ENCODE measurements at places on chromosomes 13 and 19.

DNA sequence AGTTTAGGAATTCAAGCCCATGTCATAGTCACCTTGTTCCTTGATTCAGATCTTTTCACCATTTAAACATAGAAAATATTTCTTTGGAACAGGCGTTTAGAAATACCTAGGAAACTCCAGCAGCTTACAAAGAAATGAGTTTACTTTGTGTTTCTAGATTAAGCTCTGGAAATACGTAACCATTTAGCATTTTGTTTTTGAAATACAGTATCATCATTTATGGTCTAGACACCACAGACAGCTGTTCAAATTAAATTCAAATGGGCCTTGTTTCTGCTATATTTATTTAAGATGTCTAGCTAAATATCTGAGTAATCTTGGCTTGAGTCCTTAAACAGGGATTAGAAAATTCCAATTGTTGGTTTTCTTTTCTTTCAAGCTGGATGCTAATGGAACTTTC lies 228.5 kb downstream of the NDFIP2 start:
- no peak for DNase-seq

DNA sequence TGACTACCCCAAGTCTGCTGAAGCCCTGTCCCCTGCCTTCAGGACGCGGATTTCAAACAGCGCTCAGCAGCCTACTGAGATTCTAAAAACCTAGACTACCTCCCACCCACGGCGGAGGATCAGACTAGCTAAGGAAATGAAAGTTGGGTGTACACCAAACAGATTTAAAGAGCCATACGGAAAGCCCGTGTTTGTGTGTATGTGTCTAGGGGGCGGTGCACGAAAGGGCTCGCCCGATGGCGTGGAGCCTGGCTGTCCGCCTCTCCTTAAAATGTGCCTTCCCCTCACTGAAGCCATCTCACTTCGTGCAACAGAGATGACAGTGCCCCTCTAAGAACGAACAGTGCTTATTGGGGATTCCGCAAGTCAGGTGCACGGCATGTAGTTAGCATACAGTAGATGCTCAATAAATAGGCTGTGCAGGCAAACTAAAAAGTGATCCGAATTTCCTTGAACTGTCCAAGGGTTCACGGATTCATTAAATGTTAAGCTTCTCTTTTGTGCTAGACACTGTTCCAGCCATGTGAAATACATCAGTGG lies 639 bp downstream of the LENG1 start:
- DNase-seq: no peak

DNA sequence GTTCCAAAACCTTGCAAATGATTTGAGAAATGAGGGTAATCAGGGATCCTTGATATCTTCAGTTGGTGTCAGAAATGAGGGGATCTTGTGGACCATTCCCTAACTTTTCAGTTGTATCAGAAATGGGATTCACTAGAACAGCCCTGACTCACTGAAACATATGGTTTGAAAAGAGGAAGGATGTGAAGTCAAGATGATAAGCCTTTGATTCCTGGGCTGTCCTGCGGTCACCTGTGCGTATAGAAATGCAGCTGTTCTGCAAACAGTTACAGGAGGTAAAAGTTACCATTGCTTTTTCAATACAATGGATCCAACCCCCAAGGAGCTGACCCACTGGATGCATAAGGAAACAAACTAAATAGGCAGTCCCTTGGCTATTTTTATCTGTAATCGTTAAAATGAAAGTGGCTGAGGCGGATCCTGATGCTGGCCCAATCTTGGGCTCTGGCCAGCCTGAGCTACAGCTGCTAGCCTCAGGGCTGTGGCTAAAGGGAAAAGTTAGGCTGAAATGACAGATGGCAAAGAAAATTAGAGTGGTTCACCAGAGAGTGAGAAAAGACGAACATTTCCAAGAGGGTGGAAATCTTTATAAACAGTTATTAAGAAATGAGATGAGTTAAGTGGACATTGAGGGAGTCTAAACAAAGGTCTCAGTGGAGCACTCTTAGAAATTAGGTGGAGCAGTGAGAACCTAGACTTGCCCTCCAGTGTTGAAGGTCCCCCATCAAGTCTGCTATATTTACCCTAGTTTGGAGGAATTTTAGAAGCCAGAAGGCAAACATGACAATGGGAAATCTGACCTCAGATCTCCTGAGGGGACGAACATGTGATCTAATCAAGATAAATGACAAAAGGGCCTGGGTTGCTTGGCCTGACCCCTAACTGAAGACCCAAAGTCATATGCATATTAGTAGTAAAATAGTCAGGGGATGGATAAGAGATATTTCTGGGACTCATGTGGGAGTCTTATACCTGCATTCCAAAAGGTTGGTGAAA lies 7.6 kb downstream of the SIGLECL1 start:
- DNase-seq: no peak

GRCh38 chr19:16160943-16161560 lies 12.3 kb downstream of the CIB3 start:
- DNase-seq: no peak

GRCh38 chr13:107203146-107203847 lies 635.4 kb upstream of the ARGLU1 start:
- no peak for DNase-seq

GRCh38 chr13:74256969-74257368 lies 122.8 kb upstream of the KLF12 start:
- no peak for DNase-seq

DNA sequence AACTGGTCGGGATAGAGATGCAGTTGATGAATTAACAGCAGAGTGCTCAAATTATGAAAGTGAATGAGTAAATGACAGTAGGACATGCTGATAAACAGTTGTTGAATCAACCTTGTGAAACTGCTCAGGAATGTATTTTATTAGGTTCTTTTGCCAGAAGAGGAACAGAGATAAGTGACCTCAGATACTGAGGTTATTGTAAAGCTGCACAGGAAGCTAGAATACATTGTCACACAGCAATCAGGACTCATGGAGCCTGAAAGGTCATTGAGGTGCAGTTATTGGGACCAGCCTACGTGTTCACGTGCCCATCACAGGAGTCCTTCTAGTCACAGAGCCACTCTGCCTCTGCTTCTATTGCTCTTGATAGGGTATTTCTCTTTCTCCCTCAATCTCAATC lies 47.5 kb upstream of the MED4 start:
- no peak for DNase-seq

DNA sequence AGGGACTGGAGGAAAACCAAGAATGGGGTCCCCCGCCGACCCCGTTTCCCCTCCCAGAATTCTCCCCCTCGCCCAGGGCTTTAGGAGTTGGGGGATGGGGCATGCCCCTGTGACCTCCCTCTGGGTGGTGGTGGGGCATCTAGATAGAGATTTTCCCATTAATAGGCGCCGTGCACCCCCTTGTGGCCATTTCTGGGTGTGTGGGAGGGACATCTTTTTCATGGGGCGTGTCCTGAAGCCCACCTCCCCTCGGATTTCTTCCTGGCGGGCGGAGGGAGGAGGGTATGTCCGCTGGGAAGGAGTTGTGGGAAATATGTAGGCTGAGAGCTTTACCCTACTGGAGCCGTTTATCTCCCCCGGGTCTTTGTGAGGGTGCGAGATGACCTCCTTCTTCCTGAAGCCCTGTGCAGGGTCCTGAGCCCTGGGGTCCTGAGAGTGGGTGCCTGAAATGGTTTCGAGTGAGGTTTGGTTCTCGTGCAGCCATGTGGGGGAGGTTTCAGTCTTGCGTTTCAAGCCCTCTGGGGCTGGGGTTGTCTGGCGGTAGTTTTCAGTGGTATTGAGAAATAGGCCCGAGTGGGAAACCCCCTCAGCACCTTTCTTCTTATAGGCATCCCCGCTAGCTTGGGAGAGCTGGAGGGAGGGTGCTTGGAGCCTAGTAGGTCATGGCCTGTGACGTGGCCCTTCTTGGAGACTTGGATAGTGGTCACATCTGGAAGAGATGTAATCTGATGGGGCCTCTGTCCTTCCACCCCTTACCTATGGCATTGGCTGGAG lies 1.0 kb downstream of the PRMT1 start:
- DNase-seq: peak; percentile 56

DNA sequence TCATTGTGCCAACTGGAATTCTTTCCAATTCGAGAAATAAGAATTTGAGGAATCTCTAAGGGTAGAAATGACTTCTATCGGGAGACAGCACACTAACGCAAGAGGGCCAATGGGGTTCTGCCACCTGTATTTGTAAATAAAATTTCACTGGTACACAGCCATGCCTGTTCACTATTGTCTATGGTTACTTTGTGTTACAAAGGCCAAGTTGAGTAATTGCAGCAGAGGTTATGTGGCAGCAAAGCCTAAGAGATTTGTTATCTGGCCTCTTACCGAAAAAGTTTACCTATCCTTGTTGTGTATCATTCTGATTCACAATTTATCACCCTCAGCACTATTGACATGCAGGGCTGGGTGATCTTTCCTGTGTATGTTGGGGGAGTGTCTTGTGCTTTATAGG lies 278.0 kb downstream of the KLF5 start:
- DNase-seq: no peak

GRCh38 chr19:46623915-46624502 lies 880 bp downstream of the PTGIR start:
- DNase-seq: no peak

DNA sequence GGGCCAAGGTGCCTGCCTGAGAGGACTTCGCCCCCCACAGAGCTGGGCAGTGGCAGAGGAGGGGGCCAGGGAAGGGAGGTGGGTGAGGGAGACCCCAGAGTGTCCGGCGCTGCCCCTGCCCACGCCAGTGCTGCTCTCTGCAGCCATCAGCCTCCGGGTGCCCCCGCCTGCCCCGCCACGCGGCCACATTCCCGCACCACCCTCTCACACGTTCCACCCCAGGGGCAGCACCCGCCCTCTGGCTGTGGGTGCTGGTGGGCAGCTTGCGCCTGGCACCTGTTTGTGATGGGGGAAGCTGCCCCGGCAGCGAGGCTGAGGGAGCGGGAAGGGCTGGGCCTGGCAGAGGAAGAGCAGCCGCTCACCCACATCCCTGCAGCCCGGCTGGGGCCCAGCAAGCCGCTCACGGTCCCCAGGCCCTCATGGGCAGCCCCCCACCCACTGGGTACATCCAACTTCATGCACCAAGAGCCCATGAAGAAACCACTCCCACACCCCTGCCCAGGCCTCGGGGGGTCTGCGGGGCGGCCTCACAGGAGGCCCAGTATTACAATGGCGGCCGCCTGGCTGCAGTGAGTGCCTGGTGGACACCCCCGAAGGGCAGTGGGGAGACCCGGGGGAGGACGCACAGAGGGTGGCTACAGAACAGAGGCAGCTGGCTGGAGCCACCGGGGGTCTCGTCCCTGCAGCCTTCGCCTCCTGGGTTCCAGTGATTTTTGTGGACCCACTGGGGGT lies 14.0 kb downstream of the SBNO2 start:
- DNase-seq: no peak

DNA sequence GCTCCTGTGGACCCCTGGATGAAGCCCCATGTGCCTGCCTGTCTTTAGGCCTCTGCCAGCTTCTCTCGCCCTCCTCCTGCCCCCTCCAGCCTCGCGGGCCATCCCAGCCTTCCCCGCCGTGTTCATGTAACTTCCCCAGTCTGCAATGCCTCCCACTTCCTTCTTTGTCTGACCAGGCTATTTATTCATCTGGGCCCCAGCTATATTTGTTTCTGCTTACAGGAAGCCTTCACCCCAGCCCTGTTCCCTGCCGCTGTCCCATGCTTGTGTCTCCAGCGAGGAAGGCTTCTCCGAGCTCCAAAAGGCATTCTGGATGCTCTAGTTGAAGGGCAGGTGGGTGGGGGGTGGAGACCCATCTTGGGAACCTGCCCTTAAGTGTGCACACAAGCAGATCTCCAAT lies 7.9 kb upstream of the C3 start:
- DNase-seq: no peak

- no peak for DNase-seq
These were observed 276.0 kb downstream of the COG6 start for GRCh38 chr13:39931505-39931904.
